ENCODE measurements at places on chromosomes 2 and 18.

DNA sequence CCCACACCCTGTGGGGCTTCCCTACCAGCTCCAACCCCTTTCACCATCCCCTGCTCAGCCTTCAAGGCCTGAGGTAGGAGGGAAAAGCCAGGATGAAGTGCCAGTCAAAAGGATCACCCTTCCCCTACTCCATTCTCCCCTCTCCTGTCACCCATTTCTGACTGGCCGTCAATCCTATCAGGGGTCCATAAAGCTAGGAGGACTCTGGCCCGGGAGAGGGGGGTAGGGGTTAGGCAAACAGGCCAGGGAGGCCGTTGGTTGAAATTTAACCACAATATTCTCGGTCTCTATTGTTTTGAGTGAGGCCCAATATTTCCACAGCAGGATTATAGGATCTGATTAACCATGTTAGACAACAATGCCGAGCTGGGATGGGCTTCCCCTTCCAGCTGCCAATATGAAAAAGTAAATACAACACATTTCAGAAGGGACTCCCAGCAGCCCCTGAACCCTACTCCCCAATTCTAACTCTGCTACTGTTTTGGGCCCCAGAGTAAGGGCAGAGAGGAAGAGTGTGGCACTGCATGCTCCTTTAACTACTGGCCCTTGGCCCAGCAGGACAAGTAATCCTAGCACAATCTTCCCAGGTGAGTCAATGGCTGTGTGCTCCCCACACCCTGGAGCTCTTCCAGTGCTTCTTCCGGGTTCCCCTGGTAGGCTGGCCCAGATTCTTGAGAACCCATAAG lies 10.6 kb upstream of the IHH start:
- no peak overlapping the region for H3K27ac ChIP-seq
- H3K4me1 ChIP-seq = no peaks in the 10 kb centered on the region
- H3K27me3 ChIP-seq = no peaks in the 10 kb centered on the region
- DNase-seq = no peak
- H3K4me3 ChIP-seq = no peak overlapping the region
- peaks cover 6% of the 10 kb centered on the region for H3K36me3 ChIP-seq

DNA sequence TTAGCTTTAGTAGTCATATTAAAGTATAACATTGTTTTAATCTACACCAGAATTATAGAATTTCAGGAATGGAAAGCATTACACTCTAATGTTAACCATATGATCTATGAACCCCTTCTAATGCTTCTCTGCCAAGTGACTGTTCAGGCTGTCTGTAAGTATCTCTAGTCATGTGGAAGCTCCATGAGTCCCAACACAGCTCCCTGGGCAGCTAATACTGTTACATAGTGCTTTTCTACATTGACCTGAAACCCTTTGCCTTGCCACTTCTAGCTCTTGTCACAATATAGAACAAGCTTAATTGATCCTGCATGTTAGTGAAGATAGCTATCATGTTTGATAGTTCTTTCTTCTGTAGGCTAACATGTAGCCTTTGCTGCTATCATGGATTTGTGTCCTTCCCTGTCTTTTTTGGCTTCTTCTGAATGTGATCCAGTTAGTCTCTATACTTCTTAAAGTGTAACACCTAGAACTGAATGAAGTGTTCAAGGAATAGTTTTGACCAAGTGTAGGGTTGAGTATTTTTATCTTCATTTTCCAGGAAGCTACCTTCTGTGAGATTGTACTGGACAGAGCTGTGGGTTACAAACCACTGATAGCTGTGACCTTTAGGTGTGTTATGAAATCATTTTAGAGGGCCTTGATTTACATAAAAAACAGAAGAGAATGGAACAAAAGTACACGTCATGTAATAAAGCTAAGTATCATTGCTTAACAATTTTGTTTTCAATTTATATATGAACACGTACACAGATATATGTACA lies 23.7 kb downstream of the BABAM2 start:
- no peak overlapping the region for H3K4me3 ChIP-seq
- peaks cover 23% of the 10 kb centered on the region for H3K36me3 ChIP-seq
- H3K27me3 ChIP-seq = no peaks in the 10 kb centered on the region
- no peak for DNase-seq
- peaks cover 11% of the 10 kb centered on the region for H3K4me1 ChIP-seq

DNA sequence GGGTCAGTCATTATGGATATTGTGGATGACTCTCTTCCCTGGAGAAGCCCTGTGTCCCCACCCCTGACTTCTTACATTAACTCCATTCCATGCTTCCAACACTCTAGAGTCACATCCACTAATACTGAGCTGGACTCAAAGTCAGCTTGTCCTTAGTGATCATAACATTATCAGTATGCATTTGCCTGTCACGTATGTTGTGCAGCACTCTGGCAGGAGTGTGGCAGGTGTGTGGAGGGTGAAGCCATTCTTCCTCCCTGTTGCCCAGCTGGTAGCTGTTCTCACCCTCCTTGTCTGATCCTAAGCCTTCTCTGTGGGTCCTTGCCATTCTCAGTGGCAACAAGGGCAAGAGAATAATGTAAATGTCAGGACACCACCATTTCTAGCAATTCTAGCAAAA lies 334.1 kb upstream of the RAB6C start:
- no peaks in the 10 kb centered on the region for H3K4me1 ChIP-seq
- DNase-seq = no peak
- H3K36me3 ChIP-seq = no peaks in the 10 kb centered on the region
- no peak overlapping the region for H3K27ac ChIP-seq
- H3K27me3 ChIP-seq = no peaks in the 10 kb centered on the region

GRCh38 chr2:219596954-219597551 lies 604 bp upstream of the STK11IP start:
- no peak for DNase-seq
- H3K27ac ChIP-seq = peak overlapping the region; percentile 94
- no peaks in the 10 kb centered on the region for H3K27me3 ChIP-seq
- peak overlapping the region; percentile 93 for H3K4me3 ChIP-seq
- peaks cover 5% of the 10 kb centered on the region for H3K36me3 ChIP-seq

DNA sequence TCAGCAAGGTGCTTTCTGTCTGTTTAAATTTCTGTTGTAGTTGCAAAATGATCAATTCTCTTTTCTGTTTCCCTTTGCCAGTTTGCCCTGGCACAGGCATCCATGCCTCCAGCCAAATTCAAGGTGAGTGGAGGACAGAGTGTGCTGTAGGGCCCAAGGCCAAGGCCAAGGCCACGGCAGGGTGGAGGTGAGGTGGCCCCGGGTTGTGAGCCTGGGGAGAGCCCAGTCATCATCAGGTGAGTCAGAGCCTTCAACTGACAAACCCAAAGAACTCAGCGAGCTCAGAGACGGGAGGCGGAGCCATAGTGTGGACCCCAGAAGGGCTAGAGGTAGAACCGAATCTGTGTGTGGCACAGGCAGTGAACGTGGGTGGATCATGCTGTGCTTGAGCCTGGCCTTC lies 55.7 kb downstream of the BCL2L11 start:
- H3K27me3 ChIP-seq = peaks cover 47% of the 10 kb centered on the region
- no peaks in the 10 kb centered on the region for H3K36me3 ChIP-seq
- no peak overlapping the region for H3K27ac ChIP-seq
- H3K4me1 ChIP-seq = no peaks in the 10 kb centered on the region
- no peak overlapping the region for H3K4me3 ChIP-seq

DNA sequence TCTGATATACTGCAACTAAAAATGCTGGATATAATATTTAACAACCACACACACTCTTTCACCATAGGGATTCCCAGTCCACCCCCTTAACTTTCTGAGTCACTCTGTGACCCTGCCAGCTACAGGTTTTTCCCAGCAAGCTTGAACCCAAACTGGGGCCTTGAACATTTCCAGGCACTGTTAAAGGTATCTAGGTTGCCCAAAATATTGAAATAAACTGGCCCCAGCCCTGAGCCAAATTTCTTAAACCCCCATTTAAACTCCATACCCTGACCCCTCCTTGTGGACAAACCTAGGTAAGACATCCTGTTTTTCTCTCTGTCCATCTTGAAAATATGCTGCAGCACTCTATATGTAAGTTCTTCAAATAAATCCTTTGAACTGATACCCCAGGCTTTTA lies 19.7 kb upstream of the DCTN1 start:
- no peak overlapping the region for H3K27ac ChIP-seq
- DNase-seq = no peak
- H3K27me3 ChIP-seq = peaks cover 8% of the 10 kb centered on the region
- no peaks in the 10 kb centered on the region for H3K36me3 ChIP-seq
- no peak overlapping the region for H3K4me3 ChIP-seq

GRCh38 chr2:119759451-119760236 lies at the start of gene PTPN4:
TSS of gene PTPN4 (plus strand) at chr2:119759922. CDS start at chr2:119809854, 49,932 bp downstream.
- peak; percentile 95 for DNase-seq
- H3K4me1 ChIP-seq = peaks cover 33% of the 10 kb centered on the region
- peaks cover 2% of the 10 kb centered on the region for H3K36me3 ChIP-seq

GRCh38 chr2:67922080-67922785 lies 140.6 kb downstream of the C1D start:
- no peak overlapping the region for H3K4me3 ChIP-seq
- no peaks in the 10 kb centered on the region for H3K4me1 ChIP-seq
- H3K36me3 ChIP-seq = no peaks in the 10 kb centered on the region

GRCh38 chr2:7075834-7076233 lies 158.6 kb downstream of the RNF144A start:
- no peak overlapping the region for H3K27ac ChIP-seq
- H3K4me3 ChIP-seq = no peak overlapping the region
- no peaks in the 10 kb centered on the region for H3K4me1 ChIP-seq

GRCh38 chr2:173159791-173160463 lies 84.3 kb downstream of the MAP3K20 start:
- no peaks in the 10 kb centered on the region for H3K4me1 ChIP-seq
- peaks cover 3% of the 10 kb centered on the region for H3K27me3 ChIP-seq
- no peak for DNase-seq
- H3K4me3 ChIP-seq = no peak overlapping the region

Data from T-helper 2 cell treated with Interferon-gamma antibody and Interleukin-4, amounts not matched to agents 5 μg/mL and 100 μg/mL, for 36 hours (primary cell).